ENCODE measurements at places on chromosomes 16 and 17. TPM values are rescaled to one million over a fixed set of nuclear protein-coding genes. Genes with fewer than 3 reads are reported as not detected.

The CES5A gene
- total RNA-seq, result not detected

GRCh38 chr16:261031-261691, 14.6 kb downstream of the RGS11 start:
- DNase-seq, result no peak

- no peak for DNase-seq
Measured at GRCh38 chr17:76700617-76701470, 9.9 kb downstream of the MXRA7 start.

DNA sequence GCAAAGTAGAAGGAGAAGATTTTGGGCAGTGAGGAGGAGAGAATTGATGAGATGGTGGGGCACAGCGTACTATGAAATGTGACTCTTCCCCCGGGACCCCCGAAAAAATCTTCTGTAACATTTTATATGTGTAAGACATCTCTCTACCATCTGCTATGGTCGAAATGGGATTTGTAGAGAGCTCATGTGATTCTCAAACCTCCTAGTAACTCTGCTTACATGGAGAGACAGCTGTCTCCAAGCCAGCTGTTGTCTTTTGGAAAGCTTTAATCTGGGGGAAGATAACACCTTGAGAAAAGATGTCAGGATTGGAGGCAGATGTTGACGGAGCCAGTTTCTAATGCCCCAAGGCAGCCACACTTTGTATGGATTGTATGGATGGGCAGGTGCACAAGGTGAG, 94.1 kb downstream of the PRKCB start:
- no peak for DNase-seq

DNA sequence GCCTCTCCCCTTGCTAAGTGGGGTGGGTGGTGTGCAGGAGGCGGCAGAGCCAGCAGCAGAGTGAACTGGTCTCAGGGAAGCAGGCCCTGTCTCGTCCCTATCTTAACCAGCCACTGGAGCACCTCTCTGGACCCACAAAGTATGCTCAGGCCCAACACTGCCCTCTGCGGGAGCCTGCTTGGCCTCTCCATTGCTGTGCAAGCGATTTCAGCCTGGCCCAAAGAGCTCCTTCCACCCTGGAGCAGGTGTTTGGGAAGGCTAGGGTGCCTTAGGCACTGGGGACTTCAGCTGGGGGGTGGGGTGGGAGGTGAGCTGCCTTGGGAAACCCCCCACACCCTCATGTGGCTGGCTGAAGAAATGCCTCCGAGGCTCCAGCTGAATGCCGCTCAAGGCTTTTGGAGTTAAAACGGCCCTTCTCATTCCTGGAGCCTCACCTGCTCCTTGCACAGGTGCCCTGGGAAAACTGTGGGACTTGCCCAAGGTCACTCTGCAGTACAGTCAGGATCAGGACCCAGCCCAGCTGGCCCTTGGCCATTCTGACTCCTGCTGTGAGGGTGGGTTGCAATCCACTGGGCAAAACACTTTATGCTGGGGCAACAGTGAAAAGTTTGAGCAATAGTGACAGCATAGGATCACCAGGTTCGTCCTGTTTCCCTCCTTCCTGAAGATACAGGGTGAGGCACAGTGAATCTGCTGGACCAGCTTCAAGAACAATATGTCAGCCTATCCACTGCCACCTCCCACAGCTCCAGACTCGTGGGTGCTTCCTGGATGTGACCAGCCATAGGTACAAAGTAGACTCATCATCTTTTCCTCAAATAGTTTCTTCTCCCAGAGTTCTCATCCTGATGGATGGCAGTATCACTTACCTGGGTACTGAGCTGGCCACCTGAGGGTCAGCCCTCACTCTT, 5.9 kb upstream of the UBE2O start:
- DNase-seq, result peak; percentile 72
